ENCODE measurements at places on chromosomes 5 and 9. TPM values are rescaled to one million over a fixed set of nuclear protein-coding genes. Genes with fewer than 3 reads are reported as not detected.

The CCL28 gene
- total RNA-seq = 1.5 TPM

The IER5L gene
- total RNA-seq = 22.7 TPM

The KIF20A gene
- total RNA-seq = 3.9 TPM

The FOXD4 gene
- total RNA-seq = under 0.01 TPM
